Stimulated activated CD8-positive, alpha-beta memory T cell treated with anti-CD3 and anti-CD28 coated beads, Interleukin-2, amount 100 ng/mL, for 1 hour (primary cell): ENCODE measurements at places on chromosomes 6 and 20.

- no peak for DNase-seq
Measured at GRCh38 chr6:30615958-30616810, 859 bp downstream of the PPP1R10 start.

DNA sequence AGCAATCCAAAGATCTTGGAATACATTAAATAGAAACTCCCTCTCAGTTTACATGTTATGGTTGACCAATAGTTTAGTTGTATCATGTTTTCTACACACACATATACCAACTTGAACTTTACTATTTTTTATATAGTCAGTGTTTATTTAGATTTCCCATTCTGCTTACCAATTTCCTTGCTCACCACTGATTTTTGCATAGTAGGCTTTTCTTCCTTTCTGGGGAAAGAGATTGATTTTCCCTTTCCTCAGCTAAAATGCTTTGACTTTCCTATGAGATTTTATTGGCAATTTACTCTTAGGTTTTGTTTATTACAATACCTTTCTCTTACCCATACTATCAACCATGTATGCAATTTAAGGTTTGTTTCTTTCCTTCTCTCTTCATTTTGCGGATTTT is 665.6 kb downstream of the PTPRT start:
- DNase-seq: no peak

- no peak for DNase-seq
Measured at GRCh38 chr20:3753501-3754275, 13.9 kb downstream of the ADISSP start.

DNA sequence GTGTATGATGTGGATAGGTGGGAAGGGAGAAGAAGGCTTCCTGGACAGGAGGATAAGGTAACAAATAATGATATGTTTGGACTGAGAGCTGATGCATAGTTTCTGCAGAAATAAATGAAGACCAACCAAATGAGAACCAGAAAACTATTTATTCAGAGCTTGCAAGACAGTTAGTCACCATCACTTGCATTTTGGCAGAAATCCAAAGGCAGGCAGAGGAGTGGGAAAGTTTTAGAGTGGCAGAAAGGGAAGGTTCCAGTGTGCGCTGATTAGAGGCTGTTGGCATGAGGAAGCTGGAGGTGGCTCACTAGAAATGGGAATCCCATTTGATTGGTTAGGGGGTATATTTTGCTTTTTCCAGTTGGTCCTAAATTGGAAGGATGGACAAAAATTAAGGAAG is 13.0 kb upstream of the F13A1 start:
- no peak for DNase-seq

DNA sequence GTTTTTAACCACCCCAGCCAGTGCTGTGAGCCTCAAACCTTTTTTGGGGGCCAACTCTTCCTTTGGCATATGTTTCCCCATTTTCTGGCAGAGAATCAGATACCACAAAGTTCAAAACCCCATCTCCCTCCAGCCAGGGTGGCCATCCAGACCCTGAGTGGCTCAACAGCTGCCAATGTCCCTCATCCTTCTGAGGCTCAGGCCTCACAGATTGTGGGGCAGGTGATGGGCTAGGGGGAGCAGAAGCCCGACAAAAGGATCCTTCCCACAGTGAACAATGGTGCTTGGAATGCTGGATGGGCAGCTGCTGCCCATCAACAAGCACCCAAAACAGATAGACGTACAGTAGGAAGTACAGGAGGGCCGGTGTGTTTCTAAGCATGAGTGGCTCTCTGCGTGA is 42.6 kb upstream of the IL17A start:
- no peak for DNase-seq

DNA sequence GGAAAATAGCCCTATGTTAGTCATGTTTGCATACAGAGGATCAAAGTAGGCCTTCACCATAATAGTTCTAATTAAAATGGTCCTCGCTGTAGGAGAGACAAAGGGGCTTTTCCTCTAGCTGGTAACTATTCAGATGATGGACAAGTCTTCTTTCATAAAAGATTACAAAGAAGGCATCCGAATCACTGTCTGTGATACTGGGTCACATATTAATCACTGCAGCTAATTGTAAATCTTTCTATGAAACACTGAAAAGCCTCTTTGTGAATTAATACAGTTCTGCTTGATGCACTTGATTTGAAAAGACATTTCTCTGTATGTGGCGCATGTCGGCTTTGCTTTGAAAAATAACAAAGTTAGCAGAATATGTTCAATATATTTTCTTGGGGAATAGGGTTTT is 520.8 kb downstream of the KIF16B start:
- no peak for DNase-seq

DNA sequence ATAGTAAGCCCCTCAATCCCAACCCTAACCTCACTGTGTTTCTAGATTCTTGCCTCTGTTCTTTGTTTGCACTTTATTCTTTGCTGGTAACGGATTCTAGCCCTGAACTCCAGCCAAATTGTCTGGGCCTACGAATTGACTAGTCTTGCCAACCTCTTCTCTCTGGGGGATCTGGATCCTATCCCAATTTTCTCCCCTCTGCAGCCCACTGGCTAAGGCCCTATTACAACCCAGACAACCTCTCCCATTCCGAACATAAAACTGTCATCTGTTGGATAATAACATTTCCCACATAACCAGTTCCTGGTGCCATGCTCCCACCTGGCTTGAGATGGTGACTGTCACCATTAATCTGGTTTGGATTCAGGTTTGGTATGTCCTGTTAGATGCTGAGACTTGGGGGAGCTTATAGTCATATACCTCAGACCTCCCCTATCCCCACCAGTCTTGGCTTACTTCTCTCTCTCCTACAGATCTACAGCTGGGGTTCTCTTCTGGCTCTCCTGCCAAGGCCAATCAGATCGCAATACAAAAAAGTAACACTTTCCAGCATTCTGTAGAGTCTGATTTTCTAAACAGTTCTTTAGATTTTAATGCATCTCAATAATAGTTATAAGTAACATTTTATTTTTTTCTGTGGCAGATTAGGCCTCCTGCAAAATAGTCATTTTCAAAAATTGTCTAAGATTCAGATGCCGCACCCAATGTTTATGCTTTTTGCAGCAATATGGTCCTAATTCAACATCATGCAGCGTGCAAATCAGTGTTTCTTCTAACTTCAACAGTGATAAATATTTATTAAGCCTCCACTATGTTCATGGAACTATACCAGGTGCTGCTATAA is 29.8 kb upstream of the AHI1 start:
- DNase-seq: no peak

GRCh38 chr6:109377717-109378116 is 4.5 kb downstream of the CD164 start:
- DNase-seq: no peak

- DNase-seq: no peak
Measured at GRCh38 chr6:80940571-80940970, 811.9 kb downstream of the TENT5A start.

DNA sequence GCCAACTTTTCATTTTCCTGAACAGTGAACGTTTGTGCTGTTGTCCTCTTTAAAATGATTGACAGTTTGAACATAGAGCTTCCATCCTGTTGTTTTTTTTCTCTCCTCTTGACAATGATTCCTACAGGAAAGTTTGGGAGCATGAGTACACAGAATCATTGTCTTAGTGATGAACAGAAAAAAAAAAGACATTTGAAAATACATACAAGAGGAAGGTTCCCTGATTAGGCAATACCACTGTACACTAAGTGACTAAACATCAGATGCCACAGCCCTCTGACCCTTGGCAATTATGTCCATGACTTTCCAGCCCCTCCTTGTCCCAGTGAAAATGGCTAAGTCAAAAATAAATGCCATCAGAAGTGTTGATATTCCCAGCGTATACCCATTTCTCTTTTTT is 71.5 kb downstream of the RTN4IP1 start:
- no peak for DNase-seq

GRCh38 chr6:39917329-39917728 is 16.9 kb downstream of the MOCS1 start:
- no peak for DNase-seq

GRCh38 chr6:107116328-107116892 is 1.1 kb upstream of the BEND3 start:
- DNase-seq: no peak

DNA sequence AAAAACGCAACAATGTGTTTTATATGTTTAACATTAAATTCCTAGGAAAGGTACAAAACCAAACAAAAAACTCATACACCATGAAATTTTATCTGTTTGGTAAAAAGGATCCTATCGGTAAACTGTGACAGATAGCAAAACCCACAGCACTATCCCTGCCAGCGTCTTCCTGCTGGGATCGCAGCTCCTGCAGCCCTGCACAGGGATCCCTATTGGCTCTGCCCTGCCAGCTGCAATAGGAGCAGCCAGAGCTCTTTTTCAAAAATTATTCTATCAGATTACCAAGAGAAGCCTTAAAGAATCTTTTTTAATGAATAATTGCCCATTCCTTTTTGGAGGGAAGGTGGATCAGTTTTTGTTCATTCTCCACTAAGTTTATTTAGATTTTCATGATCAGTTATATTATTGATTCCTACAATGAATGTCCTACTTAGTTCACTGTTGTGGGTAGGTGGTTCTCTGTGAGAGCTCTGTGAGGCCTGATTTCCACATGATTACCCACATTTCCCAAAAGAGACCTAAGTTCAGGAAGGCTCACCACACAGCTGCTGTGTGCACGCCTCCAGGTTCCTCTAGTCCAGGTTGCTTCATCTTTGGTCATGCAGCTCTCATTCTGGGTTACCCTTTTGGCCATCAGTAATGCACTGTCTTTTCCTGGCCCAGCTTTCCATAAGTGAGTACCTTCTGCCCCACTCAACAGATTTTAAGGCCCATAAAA is 293.8 kb downstream of the FRK start:
- no peak for DNase-seq

DNA sequence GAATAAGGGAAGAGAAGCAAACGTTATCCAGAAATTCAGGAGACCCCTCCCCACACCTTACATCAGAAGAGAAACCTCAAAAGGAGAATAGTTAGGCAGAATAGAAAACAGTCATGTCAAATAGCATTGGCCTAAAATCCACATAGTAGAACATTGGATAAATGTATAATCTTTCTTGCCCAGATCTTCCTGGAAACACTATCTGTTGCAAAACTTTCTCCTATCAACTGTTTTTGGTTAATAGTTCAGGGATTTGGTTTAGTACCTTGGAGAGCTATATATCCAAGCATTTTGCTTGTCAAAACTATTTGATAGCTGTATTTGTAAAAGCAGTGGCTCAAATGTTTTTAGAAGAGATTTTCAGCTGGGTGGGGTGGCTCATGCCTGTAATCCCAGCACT is 74.3 kb upstream of the PHACTR2 start:
- DNase-seq: no peak

DNA sequence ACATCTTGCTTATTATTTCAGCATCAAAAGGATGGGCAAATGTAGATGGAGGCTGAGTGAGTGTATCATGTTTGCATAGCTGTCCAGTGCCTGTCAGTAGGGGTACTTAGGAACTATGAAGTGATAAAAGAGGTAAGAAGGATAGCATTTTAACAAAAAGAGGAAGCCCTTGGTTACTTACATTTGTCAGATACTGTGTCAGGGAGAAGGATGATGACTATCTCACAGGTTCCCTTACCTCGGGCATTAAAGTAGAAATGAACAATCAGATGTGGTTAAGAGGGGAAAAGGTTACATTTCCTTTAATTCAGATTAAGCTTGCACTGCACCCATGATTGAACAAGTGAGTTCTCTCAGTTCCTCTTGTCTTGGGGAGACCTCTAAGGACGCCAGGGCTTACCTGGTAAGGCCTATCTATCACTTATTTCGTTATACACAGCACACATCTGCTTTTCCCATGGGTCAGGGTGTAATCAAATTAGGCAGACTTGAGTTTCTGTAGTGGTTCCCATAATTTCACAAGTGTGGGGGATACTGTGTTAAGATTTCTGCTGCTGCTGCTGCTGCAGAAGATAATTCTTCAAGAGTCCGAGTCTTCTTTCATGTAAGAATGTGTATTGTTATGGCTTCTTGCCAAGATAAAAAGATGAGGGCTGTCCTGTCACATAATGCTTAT is 4.5 kb downstream of the FOXO3 start:
- DNase-seq: no peak

GRCh38 chr6:28816909-28817807 is 106.6 kb downstream of the TRIM27 start:
- no peak for DNase-seq

GRCh38 chr20:20665606-20666332 is 46.7 kb downstream of the RALGAPA2 start:
- no peak for DNase-seq

- DNase-seq: no peak
Measured at GRCh38 chr6:28709478-28710349, 184.0 kb downstream of the GPX5 start.

GRCh38 chr20:36634342-36634741 is 11.7 kb downstream of the SLA2 start:
- DNase-seq: no peak

GRCh38 chr20:57322476-57322875 is 7.1 kb upstream of the SPO11 start:
- DNase-seq: no peak

DNA sequence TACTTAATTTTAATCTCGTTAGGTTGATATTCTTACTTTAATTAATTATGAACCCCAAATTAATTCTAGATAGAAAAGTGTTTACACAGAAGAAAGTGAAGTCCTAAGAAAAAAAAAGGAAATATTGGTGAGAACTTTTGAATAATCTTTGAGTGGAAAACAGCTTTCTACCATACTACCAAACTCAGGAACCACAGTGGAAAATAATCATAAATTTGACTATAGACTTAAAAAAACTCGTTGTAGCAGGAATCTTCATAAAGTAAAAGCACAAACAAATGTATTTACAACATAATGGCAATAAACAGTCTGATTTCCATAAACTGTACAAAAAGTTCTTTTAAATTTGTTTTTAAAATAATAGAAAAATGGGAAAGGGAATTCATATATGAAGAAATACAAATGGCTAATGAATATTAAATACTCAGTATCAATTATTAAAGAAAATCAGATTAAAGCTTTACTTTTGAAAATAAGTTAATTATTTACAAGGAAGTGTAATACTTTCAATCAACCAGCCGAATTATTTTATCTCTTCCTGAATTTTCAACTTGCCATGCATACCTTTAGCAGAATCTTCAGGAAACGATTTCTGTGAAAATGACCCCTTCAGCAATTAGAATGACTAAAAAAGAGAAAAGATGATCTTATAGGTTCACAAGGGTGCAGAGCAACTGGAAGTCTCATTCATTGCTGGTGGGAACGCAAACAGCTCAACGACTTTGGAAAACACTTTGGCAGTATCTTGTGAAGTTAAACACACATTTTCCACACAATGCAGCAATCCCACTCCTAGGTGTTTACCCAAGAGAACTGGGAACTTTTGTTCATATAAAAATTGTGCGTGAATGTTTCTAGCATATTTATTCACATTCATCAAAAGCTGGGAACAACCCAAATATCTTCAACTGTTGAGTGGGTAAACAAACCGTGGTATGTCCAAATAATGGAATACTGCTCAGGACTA is 38.5 kb upstream of the BMP6 start:
- DNase-seq: no peak

DNA sequence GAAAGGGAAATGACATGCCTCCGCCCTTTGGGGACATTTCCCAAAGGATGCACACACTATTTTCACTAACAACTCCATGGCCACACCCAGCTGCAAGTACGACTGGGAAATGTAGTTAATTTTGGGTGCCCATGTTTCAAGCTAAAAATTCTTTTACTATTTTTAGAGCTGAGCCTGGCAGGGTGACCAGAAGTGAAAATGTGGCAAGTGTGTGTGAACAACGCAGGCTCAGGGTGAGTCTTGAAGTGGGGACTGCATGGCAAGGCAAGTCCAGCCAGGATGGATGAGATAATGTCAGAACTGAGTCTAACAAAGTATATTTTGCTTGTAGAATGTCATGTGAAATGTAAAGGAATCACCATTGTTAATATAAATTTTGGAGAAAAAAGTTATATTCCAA is 17.0 kb upstream of the CD109 start:
- DNase-seq: no peak

- DNase-seq: no peak
Measured at GRCh38 chr20:47782920-47783552, 2.2 kb downstream of the SULF2 start.

GRCh38 chr6:5423251-5423650 is 161.9 kb downstream of the FARS2 start:
- no peak for DNase-seq
